ENCODE measurements at places on chromosomes 7 and 10. TPM values are rescaled to one million over a fixed set of nuclear protein-coding genes. Genes with fewer than 3 reads are reported as not detected.

- no peak for DNase-seq
Measured at GRCh38 chr10:116926426-116926825, 77.1 kb downstream of the ENO4 start.

- no peak for DNase-seq
Measured at GRCh38 chr7:132504071-132504470, 72.2 kb downstream of the PLXNA4 start.

DNA sequence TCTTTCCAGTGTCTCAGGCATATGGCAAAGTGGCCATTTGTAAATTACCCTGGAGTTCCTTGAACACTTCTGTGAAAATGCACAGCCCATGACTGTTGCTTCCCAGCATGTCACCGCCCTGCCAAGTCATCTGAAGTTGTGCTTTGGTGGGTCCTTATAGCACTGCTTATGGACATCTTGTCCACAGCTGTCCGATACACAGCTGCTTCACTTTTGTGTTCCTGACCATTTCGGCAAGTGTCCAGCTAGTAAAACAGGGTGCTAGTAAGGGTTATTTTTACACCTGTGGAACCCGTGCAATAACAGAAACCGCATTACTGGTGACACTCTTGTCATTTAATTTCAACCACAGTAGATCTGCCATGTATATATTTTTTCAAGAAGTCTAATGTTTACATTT is 29.7 kb downstream of the PIP4K2A start:
- no peak for DNase-seq

Gene SPDYE11
- not detected for total RNA-seq

Measured in omental fat pad (tissue), 4 donors.